ENCODE measurements at places on chromosomes 5 and 9.

- no peak overlapping the region for H3K4me3 ChIP-seq
- H3K4me1 ChIP-seq = peaks cover 37% of the 10 kb centered on the region
- H3K36me3 ChIP-seq = peaks cover 59% of the 10 kb centered on the region
- no peaks in the 10 kb centered on the region for H3K27me3 ChIP-seq
Measured at GRCh38 chr5:134578578-134579283, 53.3 kb downstream of the JADE2 start.

- H3K4me3 ChIP-seq = no peak overlapping the region
- peaks cover 59% of the 10 kb centered on the region for H3K36me3 ChIP-seq
- H3K27me3 ChIP-seq = no peaks in the 10 kb centered on the region
Measured at GRCh38 chr5:179841621-179842020, 17.0 kb downstream of the MRNIP start.

GRCh38 chr9:128203024-128203706 is at the start of gene DNM1:
Gene DNM1, plus strand, starts transcription at chr9:128203379. Its CDS starts 92 bp downstream, at chr9:128203471.
- peaks cover 21% of the 10 kb centered on the region for H3K4me1 ChIP-seq
- no peaks in the 10 kb centered on the region for H3K36me3 ChIP-seq
- peak; percentile 64 for DNase-seq
- no peak within 1 kb of the TSS for H3K27ac ChIP-seq
- peak within 1 kb of the TSS; percentile 49 for H3K4me3 ChIP-seq
- H3K27me3 ChIP-seq = peaks cover 44% of the 10 kb centered on the region

GRCh38 chr9:18596920-18597319 is 123.0 kb downstream of the ADAMTSL1 start:
- no peaks in the 10 kb centered on the region for H3K36me3 ChIP-seq
- no peaks in the 10 kb centered on the region for H3K4me1 ChIP-seq
- no peak for DNase-seq
- H3K27me3 ChIP-seq = no peaks in the 10 kb centered on the region
- no peak overlapping the region for H3K4me3 ChIP-seq
- H3K27ac ChIP-seq = no peak overlapping the region

Measured in left lung (tissue), 14 donors.